ENCODE measurements at places on chromosomes 5 and 9. TPM values are rescaled to one million over a fixed set of nuclear protein-coding genes. Genes with fewer than 3 reads are reported as not detected.

DNA sequence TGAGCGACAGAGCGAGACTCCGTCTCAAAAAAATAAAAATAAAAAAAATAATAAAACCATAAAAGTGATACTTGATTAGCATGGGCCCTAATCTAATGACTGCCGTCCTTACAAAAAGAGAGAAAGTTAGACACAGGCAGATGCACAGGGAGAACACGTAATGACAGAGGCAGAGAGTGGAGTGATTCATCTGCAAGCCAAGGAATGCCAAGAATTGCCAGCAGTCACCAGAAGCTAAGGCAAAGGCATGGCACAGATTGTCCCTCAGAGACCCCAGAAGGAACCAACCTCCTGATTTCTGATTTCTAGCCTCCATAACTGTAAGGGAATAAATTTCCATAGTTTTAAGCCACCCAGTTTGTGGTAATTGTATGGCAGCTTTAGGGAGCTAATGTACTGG lies 79.6 kb upstream of the FREM1 start:
- DNase-seq: no peak

DNA sequence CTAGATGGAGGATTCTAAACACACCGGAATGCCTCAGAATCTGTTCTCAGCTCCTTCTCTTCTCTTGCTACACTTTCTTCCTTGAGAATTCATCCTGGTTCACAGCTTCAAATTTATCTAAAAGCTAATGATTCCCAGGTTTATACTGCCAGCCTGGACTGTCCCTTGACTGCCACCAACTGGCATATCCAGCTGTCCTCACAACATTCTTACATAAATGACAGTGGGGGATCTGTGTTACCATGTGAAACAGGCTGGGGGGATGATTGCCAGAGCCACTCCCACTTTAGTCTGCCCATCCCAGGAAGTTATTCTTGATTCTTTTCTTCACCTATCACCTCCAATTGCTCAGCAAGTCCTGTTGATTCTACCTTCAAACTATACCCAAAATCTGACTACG lies 27.2 kb upstream of the ZFR start:
- DNase-seq: no peak

GRCh38 chr9:97935276-97935675 lies 2.7 kb downstream of the HEMGN start:
- no peak for DNase-seq

PDCD1LG2 gene
- total RNA-seq: 59.6 TPM

UCK1 gene
- 28.5 TPM for total RNA-seq

All from fibroblast of villous mesenchyme (primary cell).